ENCODE measurements at places on chromosomes 3 and 15.

DNA sequence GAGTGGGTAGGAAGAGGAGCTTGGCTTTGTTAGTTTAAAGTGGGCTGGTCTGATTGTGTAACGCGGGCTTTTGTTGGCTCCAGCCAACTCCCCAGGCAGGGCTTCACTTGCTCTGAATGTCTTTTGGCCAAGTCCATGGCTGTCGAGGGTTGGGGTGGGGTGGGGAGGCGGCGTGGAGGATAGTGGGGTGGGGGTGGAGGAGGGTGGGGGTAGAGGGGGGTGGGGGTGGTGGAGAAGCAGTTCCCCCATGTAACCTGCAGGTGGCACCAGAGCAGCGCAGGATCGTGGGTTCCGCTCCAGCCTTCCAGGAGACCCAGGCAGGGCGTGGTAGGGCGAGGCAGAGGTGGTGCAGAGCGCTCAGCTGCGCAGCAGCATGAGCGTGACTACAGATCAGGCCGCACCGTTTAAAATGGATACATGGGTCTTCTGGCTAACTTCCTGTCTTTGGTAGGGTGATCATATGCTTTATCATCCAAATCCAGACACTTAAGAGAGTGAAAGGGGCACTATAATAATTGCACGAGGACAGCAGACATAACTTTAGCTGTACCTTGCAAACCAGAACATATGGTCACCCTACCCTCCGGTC, 28.3 kb downstream of the GOLGA6A start:
- DNase-seq = peak; percentile 77

DNA sequence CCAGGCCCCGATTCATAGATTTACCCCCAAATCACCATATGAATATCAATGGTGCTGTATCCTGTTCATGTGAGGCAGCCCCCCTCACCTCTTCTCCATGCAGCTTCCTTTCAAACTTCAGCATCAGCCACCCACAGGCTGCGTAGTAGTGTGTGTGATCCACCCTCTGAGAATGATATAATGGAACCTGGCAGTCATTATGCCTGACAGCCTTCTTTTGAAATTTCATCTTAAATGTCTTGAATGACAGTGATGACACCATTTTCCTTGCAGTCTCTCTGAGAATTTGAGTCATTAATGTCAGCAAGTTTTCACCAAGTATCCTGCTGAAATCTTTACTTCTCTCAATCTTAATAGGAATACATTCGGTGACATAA, 3.5 kb upstream of the CLRN1 start:
- no peak for DNase-seq

- no peak for DNase-seq
These were observed 68.8 kb upstream of the SLC12A8 start for GRCh38 chr3:125281381-125281780.

GRCh38 chr3:127488740-127489139, 101.8 kb downstream of the TPRA1 start:
- no peak for DNase-seq

DNA sequence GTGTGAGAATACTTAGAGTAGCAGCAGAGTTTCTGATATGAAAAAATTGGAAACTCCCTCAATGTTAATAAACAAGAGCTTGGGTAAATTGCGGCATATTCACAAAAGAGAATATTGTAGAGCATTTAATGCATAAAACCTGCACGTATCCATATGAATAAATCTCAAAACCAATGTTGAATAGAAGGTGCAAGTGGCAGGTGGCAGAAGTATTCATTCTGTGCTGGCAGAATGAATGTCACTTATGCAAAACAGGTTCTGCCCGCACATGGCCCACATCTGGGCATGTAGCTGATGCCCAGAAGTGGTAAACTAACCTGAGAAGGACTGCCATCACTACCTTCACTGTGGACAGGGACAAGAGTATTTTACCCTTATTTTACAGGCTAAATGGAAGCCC, 14.1 kb upstream of the PRSS50 start:
- DNase-seq = no peak

DNA sequence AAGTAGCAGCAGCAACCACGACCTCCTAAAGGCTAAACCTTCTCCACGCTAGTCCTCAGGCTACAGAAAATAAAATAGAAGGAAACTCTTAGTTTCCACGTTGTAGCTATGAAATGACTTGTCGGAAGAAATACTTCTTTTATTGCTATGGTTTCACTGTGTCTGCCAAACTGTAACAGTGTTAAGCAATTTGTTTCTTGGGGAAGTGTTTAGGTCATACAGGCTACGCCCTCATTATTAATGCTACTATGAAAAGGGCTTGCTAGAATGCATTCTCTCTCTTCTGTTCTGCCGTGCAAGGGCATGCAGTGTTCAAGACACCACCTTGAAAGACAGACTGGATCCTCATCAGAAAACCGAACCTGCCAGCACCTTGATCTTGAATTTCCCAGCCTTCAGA, 462.7 kb downstream of the PLOD2 start:
- peak; percentile 10 for DNase-seq
